ENCODE measurements at places on chromosomes 1 and 21.

DNA sequence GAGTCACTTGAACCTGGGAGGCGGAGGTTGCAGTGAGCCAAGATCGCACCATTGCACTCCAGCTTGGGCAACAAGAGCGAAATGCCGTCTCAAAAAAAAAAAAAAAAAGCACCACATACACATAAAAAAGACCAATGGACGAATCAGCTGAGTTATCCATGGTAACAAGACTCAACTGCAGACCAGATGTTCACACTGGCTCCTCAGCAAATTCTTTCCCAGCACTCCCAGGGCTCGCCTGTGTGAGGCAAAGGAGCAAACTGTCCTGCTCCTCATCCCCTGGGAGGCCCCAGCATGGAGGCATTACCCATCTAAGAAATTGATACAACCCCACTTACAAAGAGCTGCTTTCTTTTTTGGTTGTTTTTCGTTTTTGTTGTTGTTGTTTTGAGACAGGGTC lies 3.1 kb downstream of the TMEM234 start:
- DNase-seq: no peak

- DNase-seq: peak; percentile 92
Measured at GRCh38 chr1:67755619-67756018, 70.6 kb downstream of the GADD45A start.

GRCh38 chr1:29437946-29438345 lies 201.6 kb downstream of the PTPRU start:
- no peak for DNase-seq

DNA sequence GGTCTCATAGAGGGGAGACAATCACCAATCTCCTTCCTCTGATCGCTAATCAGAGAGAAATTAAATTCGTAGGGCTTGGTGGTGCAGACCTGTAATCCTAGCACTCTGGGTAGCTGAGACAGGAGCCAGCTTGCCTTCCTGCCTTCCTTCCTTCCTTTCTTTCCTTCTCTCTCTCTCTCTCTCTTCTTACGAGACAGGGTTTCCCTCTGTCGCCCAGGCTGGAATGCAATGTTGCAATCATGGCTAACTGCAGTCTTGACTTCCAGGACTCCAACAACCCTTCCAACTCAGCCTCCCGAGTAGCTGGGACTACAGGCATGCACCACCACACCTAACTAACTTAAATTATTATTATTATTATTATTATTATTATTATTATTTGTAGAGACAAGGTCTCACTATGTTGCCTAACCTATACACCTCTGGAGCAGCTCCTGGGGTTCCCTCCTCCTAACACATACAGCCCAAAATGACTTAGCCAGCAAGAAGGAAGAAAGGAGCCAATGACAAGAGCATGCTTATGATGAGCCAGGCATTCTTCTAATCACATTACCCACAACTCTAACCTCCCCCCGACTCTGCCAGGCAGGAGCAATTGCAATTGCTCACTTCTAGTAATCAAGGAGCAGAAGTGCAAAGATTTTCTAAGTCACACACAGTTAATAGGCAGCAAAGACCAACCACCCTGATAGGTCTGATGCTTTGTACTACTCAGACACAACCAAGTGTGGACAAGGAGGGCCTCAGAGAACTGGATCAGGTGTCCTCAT lies 105.4 kb upstream of the F3 start:
- no peak for DNase-seq

DNA sequence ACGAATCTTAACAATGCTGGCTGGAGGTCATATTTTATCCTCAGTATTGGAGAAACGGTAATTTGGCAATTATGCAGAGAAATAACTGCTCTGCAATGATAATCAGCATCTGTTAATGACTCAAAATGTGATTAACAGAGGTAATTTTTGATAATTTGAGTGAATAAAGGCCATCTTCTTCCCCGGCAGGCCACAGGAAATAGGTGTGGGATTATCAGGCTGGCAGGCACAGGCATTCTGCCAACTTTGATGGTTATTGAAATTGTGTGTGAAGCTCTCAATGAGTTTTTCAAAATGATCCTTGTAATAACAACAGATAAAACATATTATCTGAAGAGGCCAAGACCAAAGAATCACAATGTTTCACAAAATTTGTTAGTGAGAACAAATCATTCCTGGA lies 309.0 kb downstream of the PTGER3 start:
- DNase-seq: peak; percentile 87

GRCh38 chr1:154348429-154349076 lies 23.2 kb downstream of the ATP8B2 start:
- DNase-seq: no peak

DNA sequence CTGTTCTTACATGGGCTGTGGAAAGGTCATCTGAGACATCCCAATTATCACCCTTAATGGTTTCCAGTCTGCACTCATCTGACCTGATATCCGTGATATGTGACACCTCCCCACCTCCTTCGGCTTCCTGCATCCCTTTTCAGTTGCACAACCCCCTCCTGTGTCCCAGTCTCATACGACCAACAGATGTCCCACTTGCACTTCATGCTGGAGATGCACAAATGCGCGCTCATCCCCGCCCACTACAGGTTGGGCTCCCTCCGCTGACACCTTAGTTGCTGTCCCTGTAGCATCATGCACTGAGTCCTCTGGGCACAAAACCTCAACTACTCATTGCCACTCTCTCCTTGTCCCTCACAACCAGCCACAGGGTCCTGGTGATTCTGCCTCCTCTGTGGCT lies 94.4 kb downstream of the MIS18A start:
- DNase-seq: no peak

DNA sequence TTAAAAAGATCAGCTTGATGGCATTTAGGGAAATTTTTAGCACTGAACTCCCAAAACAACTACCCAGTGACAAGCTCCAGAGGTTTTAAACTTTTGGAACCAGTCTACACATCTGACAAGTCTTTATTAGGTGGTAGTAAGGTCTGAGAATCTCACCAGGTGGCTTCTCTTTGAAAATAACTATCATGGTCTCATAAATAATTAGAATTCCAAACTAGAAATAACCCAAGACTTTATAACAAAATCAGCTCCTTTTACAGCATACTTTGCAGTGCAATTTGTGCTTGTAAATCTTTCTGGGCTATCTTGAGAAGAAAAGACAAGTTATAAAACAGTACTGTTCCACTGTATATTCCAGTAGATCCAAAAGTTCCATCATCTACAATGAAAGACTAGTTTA lies 108.7 kb downstream of the LTN1 start:
- DNase-seq: no peak

- peak; percentile 51 for DNase-seq
Measured at GRCh38 chr1:168243198-168243597, 17.4 kb downstream of the SFT2D2 start.

GRCh38 chr21:45078877-45079281 lies 4.5 kb downstream of the ADARB1 start:
- no peak for DNase-seq

DNA sequence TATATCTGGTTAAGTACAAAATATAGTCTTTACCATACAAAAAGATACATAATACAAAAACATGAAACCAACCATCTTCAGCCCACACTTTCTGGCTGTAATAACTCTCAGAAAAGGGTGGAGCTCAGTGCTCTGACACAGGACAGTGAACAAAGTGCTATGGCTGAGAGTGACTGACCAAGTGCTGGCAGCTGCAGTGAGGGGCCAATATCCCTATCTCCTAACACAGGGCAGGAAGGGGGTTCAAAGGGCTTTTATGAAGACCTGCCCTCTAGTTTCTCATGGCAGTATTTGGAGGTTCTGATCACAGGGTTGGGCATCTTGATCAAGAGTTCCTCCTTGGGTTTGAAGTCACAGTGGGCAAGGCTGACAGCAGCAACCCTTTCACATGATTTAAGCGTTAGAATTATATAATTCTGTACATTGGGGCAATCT lies 3.9 kb downstream of the TXNIP start:
- no peak for DNase-seq

- peak; percentile 15 for DNase-seq
Measured at GRCh38 chr1:180636138-180636537, 4.3 kb downstream of the XPR1 start.

GRCh38 chr21:44823179-44823660 lies 5.4 kb upstream of the SUMO3 start:
- no peak for DNase-seq

DNA sequence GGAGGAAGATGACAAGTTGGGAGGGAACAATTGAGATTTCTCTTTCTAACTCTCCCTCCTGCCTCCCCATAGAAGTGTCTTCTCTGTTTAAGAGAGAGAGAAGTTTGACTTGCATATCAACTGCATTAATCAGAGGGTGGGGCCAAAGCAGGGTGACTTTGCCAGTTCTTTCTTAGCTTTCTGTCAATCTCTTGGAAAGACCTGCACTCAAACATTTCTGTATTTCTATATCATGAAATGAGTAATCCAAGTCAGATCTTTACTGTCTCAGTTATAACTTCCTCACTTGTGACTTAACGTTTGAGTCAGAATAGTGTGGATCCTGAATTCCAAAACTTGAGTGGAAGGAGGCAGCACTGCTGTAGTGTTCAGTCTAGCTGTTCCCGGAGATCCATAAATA lies 180.8 kb upstream of the KCNK2 start:
- no peak for DNase-seq

DNA sequence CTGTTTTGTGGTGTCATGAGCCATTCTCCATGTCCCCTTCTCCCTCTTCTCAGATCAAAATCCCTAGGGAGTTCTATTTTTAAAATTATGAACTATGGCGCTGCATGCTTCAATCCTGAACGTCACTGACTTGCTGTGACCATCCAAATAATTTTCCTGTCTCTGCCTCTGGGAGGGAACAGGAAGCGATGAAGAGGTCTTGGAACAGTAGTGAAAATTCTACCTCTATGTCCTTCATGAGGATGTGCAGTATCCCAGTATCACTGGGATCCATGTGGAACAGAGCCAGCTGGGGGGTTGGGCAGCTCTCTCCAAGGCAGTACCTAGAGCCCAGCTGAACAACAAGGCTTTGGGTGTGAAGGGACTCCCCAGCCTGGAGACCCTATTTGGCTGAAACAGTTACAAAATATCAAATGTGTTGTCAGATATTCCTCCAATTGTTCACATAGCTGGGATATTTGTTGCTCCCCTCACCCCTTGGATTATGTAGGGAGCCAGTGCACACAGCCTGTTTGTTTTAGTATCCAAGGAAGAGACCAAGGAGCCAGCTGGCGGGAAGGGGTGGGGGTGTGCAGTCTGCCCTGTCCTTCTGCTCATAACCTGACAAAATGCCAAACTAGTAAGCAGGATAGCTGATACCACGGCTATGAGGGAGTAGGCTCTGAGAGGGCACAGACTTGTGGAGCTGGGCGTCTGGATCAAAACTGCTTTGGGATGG lies 7.6 kb downstream of the DCLRE1B start:
- DNase-seq: no peak

DNA sequence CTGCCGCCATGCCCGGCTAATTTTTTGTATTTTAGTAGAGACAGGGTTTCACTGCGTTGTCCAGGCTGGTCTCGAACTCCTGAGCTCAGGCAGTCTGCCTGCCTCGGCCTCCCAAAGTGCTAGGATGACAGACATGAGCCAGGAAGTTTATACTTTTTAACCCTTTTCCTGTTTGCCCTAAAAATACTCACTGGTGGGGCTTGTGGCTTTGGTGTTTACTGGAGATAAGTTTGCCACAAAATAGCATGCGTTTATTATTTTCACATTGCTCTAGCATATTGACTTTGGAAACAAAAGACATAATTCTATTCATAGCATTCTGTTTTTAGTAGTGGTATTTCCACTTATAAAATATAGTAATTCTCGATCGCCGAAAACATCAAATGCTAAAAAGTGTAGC lies 19.8 kb upstream of the GTF2B start:
- no peak for DNase-seq

DNA sequence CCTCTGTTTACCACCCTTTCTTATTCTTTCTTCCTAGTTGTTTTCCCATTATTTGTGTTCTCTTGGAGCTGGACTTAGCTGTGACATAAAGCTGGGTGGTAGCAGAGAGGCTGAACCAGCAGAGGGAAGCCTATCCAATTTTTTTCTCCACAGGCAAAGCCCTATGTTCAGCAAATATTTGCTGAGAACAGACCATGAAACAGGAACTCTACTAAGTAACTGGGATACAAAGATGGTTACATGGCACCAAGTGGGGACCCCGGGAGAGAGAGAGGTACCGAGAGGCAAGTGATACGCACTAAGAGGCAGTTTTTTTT lies 6.6 kb downstream of the CFAP141 start:
- DNase-seq: no peak

GRCh38 chr21:21216047-21216446 lies 217.8 kb downstream of the NCAM2 start:
- DNase-seq: no peak

DNA sequence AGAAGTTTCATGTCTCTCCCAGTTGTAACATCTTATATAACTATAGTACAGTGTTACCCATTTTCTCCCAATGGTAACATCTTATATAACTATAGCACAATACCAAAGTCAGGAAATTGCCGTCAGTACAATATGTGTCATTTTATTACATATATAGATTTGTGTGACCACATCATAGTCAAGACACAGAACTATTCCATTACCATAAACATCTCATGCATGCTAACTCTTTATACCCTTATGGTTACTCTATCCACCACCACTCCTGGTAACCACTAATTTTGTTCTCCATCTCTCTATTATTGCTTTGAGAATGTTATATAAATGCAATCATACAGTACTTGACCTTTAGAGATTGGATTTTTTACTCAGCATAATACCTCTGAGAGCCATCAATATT lies 120.7 kb downstream of the BACH1 start:
- no peak for DNase-seq

GRCh38 chr1:61481315-61481715 lies 243.6 kb downstream of the TM2D1 start:
- no peak for DNase-seq

GRCh38 chr1:162913345-162913744 lies 52.4 kb upstream of the CCDC190 start:
- no peak for DNase-seq

- DNase-seq: no peak
Measured at GRCh38 chr1:22218618-22219250, 75.8 kb upstream of the WNT4 start.

DNA sequence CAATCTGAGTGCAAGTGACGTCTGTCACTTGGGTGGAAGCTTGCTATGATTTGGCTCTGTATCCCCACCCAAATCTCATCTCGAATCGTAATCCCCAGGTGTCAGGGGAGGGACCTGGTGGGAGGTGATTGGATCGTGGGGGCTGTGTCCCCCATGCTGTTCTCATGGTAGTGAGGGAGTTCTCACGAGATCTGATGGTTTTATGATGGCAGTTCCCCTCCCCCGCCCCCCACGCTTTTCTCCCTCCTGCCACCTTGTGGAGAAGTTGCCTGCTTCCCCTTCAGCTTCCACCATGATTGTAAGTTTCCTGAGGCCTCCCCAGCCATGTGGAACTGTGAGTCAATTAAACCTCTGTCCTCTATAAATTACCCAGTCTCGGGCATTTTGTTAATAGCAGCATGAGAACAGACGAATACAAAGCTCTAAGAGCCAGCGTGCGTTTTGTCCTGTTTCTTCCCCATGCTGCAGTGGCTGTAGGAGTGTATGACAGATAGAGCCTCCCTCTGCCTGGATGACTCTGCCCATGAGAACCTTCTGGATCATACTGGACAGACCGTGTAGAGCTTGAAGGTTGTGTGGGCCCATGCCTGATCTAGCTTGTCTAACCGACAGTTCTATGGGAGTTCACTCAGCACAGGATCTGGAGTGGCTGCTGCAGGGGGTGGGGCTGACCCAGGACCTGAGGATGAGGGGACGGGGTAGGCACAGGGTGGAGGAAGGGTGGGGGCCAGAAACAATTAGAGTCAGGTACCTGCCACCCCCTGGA lies 139.7 kb upstream of the ERRFI1 start:
- no peak for DNase-seq
